Karpas-422 (cell line): ENCODE measurements at places on chromosomes 3 and 15.
A peak's percentile ranks its signal among the peaks of the same experiment; 100 is the strongest.

- H3K27me3 ChIP-seq: no peaks in the 10 kb centered on the region
- no peak overlapping the region for H3K27ac ChIP-seq
- no peak for DNase-seq
- H3K36me3 ChIP-seq: no peaks in the 10 kb centered on the region
- no peak overlapping the region for H3K4me3 ChIP-seq
- no peaks in the 10 kb centered on the region for H3K4me1 ChIP-seq
These were observed 961.7 kb downstream of the FHIT start for GRCh38 chr3:60289341-60290121.

DNA sequence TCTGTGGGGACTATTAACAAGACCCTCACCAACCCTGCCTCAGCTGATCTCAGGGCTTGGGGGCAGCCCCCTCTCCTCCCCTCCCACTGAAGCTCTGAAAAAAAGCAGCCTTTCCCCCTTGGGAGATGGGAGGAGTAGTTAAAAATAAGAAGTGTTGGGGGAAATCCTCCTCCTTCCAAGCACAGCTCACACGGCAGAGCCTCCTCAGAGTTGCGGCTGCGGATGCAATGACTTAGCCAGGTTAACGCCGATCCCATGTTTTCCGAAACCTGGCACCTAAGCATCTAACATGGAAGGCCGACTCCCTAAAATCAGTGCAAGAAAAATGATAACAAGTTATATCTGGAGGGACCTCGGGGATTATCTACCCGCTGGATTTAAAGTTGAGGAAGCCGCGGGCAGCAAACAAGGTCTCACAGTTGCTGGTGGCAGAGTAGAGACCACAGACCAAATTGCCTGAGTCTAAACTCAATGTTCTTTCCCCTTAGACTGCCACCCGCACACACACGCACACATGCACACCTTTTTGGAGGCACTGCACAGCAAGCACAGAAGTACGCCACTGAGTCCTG lies 1.1 kb upstream of the TPM1 start:
- no peaks in the 10 kb centered on the region for H3K4me1 ChIP-seq
- no peaks in the 10 kb centered on the region for H3K27me3 ChIP-seq
- H3K4me3 ChIP-seq: no peak overlapping the region

DNA sequence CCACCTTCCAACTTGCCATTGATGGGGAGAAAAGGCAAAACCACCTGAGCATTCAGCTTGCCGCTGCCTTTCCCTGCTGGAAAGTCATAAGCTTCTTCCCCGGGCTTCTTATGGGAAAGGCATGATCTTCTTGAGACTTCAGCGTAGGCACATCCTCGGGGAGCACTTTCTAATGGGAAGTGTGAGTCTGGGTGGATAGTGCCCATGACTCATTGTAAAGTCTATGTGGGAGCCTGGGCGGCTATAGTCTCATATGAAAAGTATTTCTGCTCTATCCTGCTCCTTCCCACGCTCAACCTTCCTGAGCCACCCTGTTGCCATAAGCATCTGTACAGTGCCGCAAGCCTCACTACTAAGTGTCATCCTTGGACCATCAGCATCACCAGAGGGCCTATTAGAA lies 309.9 kb upstream of the THBS1 start:
- H3K4me3 ChIP-seq: no peak overlapping the region
- no peak overlapping the region for H3K27ac ChIP-seq
- H3K4me1 ChIP-seq: no peaks in the 10 kb centered on the region
- no peak for DNase-seq
- no peaks in the 10 kb centered on the region for H3K36me3 ChIP-seq

DNA sequence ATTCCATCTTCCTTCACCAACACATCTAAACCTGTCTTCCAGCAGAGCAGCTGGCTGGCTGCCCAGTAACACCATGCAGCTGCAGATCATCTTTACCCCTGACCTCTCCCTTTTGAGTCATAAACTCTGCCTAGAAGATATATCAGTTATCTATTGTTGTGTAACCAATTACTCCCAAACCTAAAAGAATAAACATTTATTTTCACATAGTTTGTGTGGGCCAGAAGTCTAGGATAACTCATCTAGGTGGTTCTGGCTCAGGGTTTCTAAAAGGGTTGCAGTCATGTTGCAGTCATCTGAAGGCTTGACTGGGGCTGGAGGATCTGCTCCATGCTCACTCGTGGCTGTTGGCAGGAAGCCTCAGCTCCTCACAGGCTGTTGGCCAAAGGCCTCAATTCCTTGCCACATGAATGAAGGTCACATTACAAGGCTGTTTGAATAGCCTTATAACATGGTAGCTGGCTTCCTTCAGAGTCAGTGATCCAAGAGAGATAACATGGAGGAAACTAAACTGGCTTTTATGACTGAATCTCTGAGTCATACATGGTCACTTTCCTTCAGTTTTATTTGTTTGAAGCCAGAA lies 92.8 kb downstream of the GOLIM4 start:
- no peak for DNase-seq
- no peaks in the 10 kb centered on the region for H3K27me3 ChIP-seq
- H3K36me3 ChIP-seq: no peaks in the 10 kb centered on the region
- no peak overlapping the region for H3K27ac ChIP-seq

DNA sequence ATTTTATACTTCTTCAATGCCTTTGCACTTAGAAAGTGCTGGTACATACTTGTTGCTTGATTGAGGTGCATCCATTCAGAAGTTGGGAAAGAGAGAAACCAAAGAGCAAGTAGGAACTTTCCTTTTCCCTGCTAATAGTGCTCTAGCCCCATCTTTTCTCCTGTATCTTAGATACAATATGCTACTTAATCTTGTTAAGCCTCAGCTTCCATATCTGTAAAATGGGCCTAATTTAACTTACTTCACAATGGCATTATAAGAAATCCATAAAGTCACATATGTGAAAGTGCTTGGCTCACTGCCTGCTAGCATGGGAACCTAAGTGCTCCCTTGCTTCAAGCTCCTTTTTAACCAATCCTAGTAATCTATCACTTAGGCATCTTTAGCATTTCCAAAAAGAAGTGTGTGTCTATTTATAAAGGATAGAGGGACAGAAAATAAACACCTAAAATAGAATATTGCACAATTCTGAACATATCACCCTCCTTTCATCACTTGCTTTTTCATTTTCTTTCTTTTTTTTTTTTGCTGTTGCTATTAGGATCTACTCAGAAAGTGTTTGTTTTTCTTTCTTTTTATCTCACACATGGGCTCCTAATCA lies 28.1 kb downstream of the KCNAB1 start:
- H3K4me1 ChIP-seq: no peaks in the 10 kb centered on the region
- H3K27ac ChIP-seq: no peak overlapping the region
- no peak for DNase-seq
- H3K36me3 ChIP-seq: no peaks in the 10 kb centered on the region
- H3K4me3 ChIP-seq: no peak overlapping the region
- H3K27me3 ChIP-seq: no peaks in the 10 kb centered on the region

DNA sequence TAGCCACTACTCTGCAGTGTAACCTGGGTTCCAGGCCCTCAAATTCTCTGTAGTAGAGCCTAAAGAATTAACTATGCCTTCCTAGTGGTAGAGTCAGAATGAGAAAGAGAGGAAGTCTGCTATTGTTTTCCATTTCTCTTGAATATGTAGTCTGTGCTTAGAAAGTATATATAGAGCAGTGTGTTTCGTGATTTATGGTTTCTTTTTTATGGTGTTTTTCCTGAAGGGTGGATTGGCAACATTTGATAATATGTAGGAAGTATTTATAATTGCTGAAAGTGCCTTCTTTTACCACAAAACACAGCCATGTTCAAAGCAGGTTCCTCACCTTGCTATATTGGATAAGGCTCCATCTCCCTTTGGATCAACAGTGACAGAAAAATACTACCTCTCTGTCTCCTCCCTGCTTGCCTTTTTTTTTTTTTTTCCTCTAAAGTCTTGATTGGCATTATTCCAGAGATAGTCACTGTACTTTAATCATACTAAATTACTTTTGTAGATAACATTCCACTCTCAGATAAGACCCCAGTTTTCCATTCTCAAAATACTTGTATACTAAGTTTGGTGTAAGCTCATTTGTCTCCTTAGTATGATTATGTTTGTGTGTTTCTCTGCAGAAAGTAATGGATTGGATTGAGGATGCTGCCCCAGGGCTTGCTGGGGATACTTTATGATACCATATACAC lies 47.8 kb downstream of the IQGAP1 start:
- peaks cover 14% of the 10 kb centered on the region for H3K36me3 ChIP-seq
- no peaks in the 10 kb centered on the region for H3K27me3 ChIP-seq
- no peak for DNase-seq
- H3K4me1 ChIP-seq: no peaks in the 10 kb centered on the region
- H3K4me3 ChIP-seq: no peak overlapping the region

- H3K27me3 ChIP-seq: no peaks in the 10 kb centered on the region
- peaks cover 40% of the 10 kb centered on the region for H3K36me3 ChIP-seq
- no peak for DNase-seq
- H3K4me1 ChIP-seq: no peaks in the 10 kb centered on the region
- no peak overlapping the region for H3K4me3 ChIP-seq
These were observed 29.0 kb downstream of the SEC61A1 start for GRCh38 chr3:128081226-128081625.

GRCh38 chr3:152302521-152303021 lies 33.8 kb downstream of the MBNL1 start:
- peak; percentile 81 for DNase-seq
- peak overlapping the region; percentile 66 for H3K4me3 ChIP-seq
- no peaks in the 10 kb centered on the region for H3K27me3 ChIP-seq
- peaks cover 92% of the 10 kb centered on the region for H3K4me1 ChIP-seq

- no peak overlapping the region for H3K27ac ChIP-seq
- H3K4me1 ChIP-seq: no peaks in the 10 kb centered on the region
- no peaks in the 10 kb centered on the region for H3K36me3 ChIP-seq
- H3K27me3 ChIP-seq: no peaks in the 10 kb centered on the region
- no peak for DNase-seq
- H3K4me3 ChIP-seq: no peak overlapping the region
These were observed 48.2 kb upstream of the FGD5 start for GRCh38 chr3:14770591-14770990.

DNA sequence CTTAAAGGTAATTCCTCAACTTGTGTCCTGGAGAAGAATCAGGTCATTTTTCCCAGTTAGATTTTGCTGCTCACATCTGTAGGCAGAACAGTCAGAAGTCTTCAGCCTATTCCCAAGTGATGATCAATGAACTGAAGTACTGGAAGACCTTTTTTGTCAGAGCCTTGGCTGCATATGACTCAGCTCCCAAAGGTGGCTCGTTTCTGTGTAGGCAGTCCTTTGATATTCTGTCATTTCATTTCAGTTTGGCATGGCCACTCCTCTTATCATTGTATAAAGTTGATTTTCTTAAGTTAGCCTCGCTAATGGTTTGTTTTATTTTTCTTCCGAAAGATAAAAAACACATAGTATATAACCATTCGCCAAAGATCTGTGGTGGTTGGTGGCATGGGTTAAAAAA lies 90.7 kb downstream of the KLHL25 start:
- DNase-seq: peak; percentile 64
- peaks cover 99% of the 10 kb centered on the region for H3K4me1 ChIP-seq
- peak overlapping the region; percentile 95 for H3K27ac ChIP-seq
- no peaks in the 10 kb centered on the region for H3K27me3 ChIP-seq
- H3K4me3 ChIP-seq: peak overlapping the region; percentile 43
- peaks cover 13% of the 10 kb centered on the region for H3K36me3 ChIP-seq

DNA sequence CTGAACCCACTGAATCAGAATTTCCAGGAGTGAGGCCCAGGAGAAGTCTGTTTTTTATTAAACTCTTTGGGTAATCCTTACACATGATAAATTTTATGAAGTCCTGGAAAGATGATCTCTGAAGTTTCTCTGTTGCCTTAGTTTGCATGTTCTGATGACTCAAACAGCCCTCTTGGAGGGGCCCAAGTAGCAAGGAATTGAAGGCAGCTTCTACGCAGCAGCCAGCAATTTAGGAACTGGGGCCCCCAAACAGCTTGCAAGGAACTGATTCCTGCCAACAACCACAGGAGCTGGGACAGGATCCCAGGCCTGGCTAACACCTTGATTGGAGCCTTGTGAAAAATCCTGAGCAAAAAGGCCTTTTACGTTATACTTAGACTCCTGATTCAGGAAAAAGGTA lies 5.4 kb upstream of the ACP3 start:
- H3K4me3 ChIP-seq: no peak overlapping the region
- H3K27me3 ChIP-seq: no peaks in the 10 kb centered on the region
- H3K4me1 ChIP-seq: peaks cover 5% of the 10 kb centered on the region
- H3K36me3 ChIP-seq: no peaks in the 10 kb centered on the region

GRCh38 chr3:31927811-31928210 lies 53.3 kb downstream of the OSBPL10 start:
- peaks cover 90% of the 10 kb centered on the region for H3K4me1 ChIP-seq
- peak overlapping the region; percentile 95 for H3K27ac ChIP-seq
- H3K4me3 ChIP-seq: peak overlapping the region; percentile 39
- no peaks in the 10 kb centered on the region for H3K27me3 ChIP-seq
- DNase-seq: peak; percentile 71

DNA sequence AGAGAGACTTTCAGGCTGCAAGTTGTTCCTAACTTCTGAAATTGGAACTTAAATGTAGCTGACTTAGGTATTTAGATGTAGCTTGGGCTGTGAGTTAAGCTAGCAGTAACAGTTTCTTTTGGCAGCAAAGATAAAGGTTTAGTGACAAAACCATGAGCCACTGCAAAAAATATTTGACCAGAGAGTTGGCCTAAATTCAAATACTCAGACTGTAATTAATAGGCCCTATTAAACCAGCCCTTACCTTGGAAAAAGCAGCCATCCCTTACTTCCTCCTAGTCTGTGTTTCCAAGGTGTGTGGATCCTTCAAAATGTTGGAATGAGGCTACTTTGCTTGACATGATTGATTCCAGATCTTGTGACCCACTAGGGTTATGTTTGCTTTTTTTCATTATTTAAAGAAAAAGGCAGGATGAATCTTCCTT lies 8.2 kb downstream of the TPM1 start:
- peaks cover 26% of the 10 kb centered on the region for H3K4me1 ChIP-seq
- no peaks in the 10 kb centered on the region for H3K36me3 ChIP-seq
- no peak overlapping the region for H3K4me3 ChIP-seq
- DNase-seq: no peak
- H3K27ac ChIP-seq: no peak overlapping the region

GRCh38 chr3:44430466-44430865 lies 47.0 kb downstream of the ZNF445 start:
- no peak overlapping the region for H3K27ac ChIP-seq
- no peaks in the 10 kb centered on the region for H3K36me3 ChIP-seq
- H3K27me3 ChIP-seq: no peaks in the 10 kb centered on the region
- no peak overlapping the region for H3K4me3 ChIP-seq

- peak overlapping the region; percentile 97 for H3K4me3 ChIP-seq
- peaks cover 43% of the 10 kb centered on the region for H3K36me3 ChIP-seq
- peak; percentile 65 for DNase-seq
- peak overlapping the region; percentile 83 for H3K27ac ChIP-seq
- H3K27me3 ChIP-seq: no peaks in the 10 kb centered on the region
These were observed 497 bp upstream of the RPLP1 start for GRCh38 chr15:69451951-69452691.

DNA sequence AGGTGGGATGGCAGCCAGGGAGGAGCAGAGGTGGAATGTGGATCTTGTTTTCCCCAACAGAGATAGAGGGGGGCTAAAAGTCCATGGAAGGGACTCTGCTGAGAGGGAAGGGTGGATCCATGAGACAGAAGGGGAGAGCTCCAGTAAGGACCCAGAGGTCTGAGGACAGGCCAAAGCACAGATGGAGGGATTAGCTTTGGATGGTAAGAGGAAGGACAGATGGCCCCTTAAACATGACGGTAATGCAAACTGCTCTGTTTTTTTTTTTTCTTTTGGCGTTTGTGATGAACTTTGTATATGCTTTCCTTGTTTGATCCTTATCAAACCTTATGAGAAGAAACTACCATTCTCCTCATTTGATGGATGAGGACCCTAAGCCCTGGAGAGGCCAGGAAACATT lies 96.2 kb downstream of the IGF1R start:
- no peaks in the 10 kb centered on the region for H3K36me3 ChIP-seq
- no peak overlapping the region for H3K27ac ChIP-seq
- H3K4me1 ChIP-seq: no peaks in the 10 kb centered on the region
- H3K4me3 ChIP-seq: no peak overlapping the region
- no peak for DNase-seq
